T-helper 17 cell (primary cell): ENCODE measurements at places on chromosomes 11 and 22. TPM values are rescaled to one million over a fixed set of nuclear protein-coding genes. Genes with fewer than 3 reads are reported as not detected.
A peak's percentile ranks its signal among the peaks of the same experiment; 100 is the strongest.

DNA sequence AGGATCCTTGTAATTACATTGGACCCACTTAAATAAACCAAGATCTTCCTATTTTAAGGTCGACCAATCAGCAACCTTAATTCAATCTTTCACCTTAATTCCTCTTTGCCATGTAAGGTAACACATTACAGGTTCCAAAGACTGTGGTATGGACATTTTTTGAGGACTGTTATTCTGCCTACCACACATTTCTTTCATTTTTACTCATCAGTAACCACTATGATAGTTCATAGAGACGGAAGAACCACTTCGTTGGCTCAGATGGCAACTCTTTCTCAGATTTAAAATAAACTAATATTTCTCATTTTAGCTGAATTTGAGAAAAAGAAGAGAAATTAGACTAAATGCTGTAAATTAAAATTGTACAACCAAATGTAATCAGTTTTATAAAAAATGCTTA, 96.3 kb downstream of the PAX6 start:
- no peak for DNase-seq
- no peaks in the 10 kb centered on the region for H3K4me1 ChIP-seq
- H3K27ac ChIP-seq, result no peak overlapping the region
- H3K36me3 ChIP-seq, result peaks cover 5% of the 10 kb centered on the region

GRCh38 chr22:46171940-46172339, 21.6 kb downstream of the PPARA start:
- H3K4me3 ChIP-seq, result no peak overlapping the region
- no peak for DNase-seq
- H3K36me3 ChIP-seq, result no peaks in the 10 kb centered on the region
- H3K27ac ChIP-seq, result peak overlapping the region; percentile 72

DNA sequence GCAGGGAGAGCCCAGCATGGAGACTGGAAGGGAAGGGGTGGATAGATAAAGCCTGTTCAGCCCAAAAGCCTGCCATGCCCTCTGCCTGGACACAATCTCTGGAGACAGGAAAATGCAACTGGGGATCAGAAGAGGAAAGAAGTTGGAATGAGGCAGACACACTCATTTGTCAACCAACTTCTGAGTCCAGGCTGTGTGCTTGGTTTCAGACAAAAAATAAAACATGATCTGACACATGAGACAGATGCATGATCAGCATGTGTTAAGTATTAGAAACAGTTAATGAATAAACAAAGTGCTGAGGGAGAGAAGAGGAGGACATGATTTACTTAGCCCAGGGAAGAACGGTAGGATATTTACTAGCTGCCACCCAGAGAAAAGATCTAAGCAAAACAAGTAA, 839 bp downstream of the LRRN4CL start:
- no peak for DNase-seq
- H3K36me3 ChIP-seq, result peaks cover 3% of the 10 kb centered on the region
- H3K4me1 ChIP-seq, result peaks cover 4% of the 10 kb centered on the region

GRCh38 chr11:120517801-120518291, 6.3 kb downstream of the GRIK4 start:
- H3K36me3 ChIP-seq, result peaks cover 4% of the 10 kb centered on the region
- DNase-seq, result no peak
- no peak overlapping the region for H3K4me3 ChIP-seq
- no peak overlapping the region for H3K27ac ChIP-seq
- peaks cover 7% of the 10 kb centered on the region for H3K4me1 ChIP-seq

- no peaks in the 10 kb centered on the region for H3K27me3 ChIP-seq
- no peaks in the 10 kb centered on the region for H3K36me3 ChIP-seq
- peak overlapping the region; percentile 93 for H3K4me3 ChIP-seq
- DNase-seq, result no peak
- H3K27ac ChIP-seq, result peak overlapping the region; percentile 97
Observed at GRCh38 chr22:24433828-24434470, 6.5 kb downstream of the ADORA2A start.

DNA sequence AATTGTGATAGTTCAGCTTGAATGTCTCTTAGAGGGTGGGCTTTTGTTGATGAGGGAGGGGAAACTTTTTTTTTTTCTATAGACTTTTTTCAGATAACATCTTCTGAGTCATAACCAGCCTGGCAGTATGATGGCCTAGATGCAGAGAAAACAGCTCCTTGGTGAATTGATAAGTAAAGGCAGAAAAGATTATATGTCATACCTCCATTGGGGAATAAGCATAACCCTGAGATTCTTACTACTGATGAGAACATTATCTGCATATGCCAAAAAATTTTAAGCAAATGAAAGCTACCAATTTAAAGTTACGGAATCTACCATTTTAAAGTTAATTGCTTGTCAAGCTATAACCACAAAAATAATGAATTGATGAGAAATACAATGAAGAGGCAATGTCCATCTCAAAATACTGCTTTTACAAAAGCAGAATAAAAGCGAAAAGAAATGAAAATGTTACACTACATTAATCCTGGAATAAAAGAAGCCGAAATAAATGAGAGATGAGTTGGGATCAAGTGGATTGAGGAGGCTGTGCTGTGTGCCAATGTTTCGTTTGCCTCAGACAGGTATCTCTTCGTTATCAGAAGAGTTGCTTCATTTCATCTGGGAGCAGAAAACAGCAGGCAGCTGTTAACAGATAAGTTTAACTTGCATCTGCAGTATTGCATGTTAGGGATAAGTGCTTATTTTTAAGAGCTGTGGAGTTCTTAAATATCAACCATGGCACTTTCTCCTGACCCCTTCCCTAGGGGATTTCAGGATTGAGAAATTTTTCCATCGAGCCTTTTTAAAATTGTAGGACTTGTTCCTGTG, 3.9 kb downstream of the MALAT1 start:
- H3K4me3 ChIP-seq, result no peak overlapping the region
- no peak for DNase-seq
- peaks cover 29% of the 10 kb centered on the region for H3K36me3 ChIP-seq
- no peaks in the 10 kb centered on the region for H3K27me3 ChIP-seq
- no peak overlapping the region for H3K27ac ChIP-seq
- H3K4me1 ChIP-seq, result peaks cover 62% of the 10 kb centered on the region

DNA sequence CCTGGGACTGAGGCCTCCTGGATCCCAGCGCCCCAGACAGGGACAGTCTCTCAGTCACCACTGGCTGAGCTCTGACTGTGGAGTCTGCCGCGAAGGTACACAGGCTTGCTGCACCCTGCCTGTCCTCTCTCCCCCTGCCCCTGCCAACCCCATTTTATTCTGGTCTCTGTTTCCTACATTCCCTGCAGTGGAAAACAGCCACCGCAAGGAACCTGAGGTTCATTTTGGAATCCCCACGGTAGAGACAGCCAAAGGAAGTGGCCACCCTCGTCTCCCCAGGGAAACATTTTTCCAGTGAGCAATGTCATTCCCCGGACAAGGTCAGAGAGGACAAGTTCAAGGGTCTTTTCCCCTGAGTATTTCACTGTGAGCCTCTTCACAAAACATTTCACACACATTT, 56.6 kb downstream of the FBXO7 start:
- peaks cover 36% of the 10 kb centered on the region for H3K27me3 ChIP-seq
- H3K27ac ChIP-seq, result no peak overlapping the region
- H3K4me3 ChIP-seq, result no peak overlapping the region
- DNase-seq, result no peak
- peaks cover 2% of the 10 kb centered on the region for H3K36me3 ChIP-seq

- no peak overlapping the region for H3K4me3 ChIP-seq
- H3K27ac ChIP-seq, result no peak overlapping the region
- DNase-seq, result no peak
Observed at GRCh38 chr11:14018441-14018840, 55.9 kb downstream of the SPON1 start.

DNA sequence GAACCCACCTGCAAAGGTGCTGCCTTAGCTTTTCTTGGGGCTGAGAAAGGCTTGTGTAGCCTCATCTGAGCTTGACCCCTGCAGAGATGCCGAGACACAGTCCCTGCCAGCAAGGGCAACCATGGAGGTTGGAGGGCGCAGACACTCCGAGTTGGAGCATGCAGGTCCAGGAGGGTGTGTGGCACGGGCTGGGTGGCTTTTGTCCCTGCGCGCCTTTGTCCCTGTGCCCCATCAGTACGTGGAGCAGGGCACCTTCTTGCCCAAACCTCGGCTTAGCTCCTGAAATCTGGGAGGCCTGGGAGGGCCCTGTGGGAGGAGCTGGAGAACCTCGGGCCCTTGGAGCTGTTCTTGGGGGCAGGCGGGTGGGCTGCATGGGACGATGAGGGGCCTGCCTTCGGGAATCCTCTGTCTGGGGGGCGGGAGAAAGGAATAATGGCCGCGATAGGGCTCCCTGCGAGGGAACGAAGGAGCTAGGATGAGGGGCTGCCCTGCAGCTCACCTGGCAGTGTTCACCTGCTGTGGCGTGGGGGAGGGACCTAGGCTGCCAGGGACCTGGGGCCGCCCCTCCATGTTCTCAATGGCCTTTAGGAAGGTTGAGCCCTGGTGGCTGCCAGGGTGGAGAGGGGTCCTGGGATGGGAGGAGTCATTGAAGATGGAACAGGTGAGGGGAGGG, 3.4 kb downstream of the BRSK2 start:
- H3K36me3 ChIP-seq, result no peaks in the 10 kb centered on the region
- peaks cover 6% of the 10 kb centered on the region for H3K4me1 ChIP-seq
- DNase-seq, result no peak

DNA sequence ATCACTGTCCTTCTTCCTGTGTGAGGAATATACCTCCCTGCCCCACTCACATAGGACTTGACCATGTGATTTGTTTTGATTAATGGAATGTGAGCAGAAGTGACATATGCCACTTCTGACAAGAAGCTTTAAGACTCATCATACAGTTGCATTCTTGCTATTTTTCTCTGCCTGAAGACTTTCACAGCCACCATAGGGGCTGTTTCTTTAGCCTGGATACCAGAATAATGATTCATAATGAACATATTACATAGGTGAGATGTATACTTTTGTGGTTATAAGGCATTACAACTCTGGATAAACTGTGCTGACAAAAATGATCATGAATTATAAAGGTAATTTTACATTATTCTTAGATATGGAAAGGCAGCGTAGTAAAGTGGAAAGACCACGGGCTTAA, 798.0 kb downstream of the DLG2 start:
- no peaks in the 10 kb centered on the region for H3K36me3 ChIP-seq
- no peaks in the 10 kb centered on the region for H3K4me1 ChIP-seq
- no peak overlapping the region for H3K27ac ChIP-seq
- H3K27me3 ChIP-seq, result no peaks in the 10 kb centered on the region
- no peak overlapping the region for H3K4me3 ChIP-seq

DNA sequence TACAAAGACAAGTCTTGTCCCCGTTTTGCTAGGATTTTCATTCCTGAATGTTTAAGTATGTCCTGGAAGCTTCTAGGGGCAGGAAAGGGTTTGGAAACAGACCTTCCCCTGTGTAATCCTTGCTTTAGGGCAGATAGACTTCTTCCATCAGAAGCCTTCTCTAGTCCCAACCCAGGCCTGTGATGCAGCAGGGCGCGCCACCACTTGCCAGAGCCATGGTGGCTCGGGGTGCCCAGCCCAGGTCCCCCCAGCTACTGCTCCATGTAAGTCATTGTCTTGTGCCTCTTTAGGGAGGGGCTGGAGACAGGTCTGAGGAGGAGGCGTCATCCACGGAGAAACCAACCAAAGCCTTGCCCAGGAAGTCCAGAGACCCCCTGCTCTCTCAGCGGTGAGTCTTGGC, 4.3 kb downstream of the NOL12 start:
- no peak overlapping the region for H3K27ac ChIP-seq
- H3K36me3 ChIP-seq, result peaks cover 4% of the 10 kb centered on the region
- no peak for DNase-seq
- H3K4me1 ChIP-seq, result peaks cover 14% of the 10 kb centered on the region

DNA sequence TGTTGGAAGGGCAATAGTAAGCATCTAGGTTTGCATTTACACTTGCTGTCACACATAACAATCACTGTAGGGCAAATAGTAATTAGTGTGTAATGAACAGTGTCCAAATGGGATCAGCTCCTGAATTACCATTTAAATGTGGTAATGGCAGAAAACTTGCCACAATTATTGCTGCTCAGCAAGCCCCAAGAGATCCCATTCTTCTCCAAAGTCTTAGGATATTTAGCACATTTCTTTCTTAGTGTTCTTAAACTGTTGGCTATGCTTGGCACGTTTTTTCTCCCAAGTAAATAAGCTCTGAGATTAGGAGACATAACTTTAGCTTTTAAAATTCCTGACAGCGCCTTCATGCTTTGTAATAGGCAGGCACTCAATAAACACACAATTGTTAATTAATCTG, 1037.0 kb downstream of the DLG2 start:
- H3K4me3 ChIP-seq, result no peak overlapping the region
- H3K36me3 ChIP-seq, result peaks cover 2% of the 10 kb centered on the region
- DNase-seq, result no peak
- H3K4me1 ChIP-seq, result no peaks in the 10 kb centered on the region
- no peaks in the 10 kb centered on the region for H3K27me3 ChIP-seq

- H3K36me3 ChIP-seq, result peaks cover 4% of the 10 kb centered on the region
- H3K4me1 ChIP-seq, result peaks cover 9% of the 10 kb centered on the region
- H3K27ac ChIP-seq, result no peak overlapping the region
Observed at GRCh38 chr11:111718436-111718835, 47.8 kb downstream of the PPP2R1B start.

DNA sequence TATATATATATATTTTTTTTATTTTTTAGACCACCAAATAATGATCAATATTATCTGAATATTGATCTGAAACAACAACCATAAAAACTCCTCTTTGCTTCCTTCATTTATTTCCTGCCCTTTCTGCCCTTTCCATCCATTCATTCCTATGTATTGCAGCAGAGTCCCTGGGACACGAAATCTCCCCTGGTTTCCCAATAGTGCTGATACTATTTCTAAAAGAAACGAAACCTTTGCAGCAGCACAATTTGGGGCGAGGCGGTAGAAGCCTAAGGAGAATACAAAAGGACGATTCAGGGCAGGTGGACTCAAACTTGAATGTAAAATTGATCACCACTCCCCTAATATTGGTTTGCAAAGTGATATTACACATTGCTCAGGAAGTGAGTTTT, 16.9 kb upstream of the AMOTL1 start:
- H3K27ac ChIP-seq, result no peak overlapping the region
- H3K36me3 ChIP-seq, result no peaks in the 10 kb centered on the region
- no peaks in the 10 kb centered on the region for H3K4me1 ChIP-seq
- peaks cover 74% of the 10 kb centered on the region for H3K27me3 ChIP-seq

DNA sequence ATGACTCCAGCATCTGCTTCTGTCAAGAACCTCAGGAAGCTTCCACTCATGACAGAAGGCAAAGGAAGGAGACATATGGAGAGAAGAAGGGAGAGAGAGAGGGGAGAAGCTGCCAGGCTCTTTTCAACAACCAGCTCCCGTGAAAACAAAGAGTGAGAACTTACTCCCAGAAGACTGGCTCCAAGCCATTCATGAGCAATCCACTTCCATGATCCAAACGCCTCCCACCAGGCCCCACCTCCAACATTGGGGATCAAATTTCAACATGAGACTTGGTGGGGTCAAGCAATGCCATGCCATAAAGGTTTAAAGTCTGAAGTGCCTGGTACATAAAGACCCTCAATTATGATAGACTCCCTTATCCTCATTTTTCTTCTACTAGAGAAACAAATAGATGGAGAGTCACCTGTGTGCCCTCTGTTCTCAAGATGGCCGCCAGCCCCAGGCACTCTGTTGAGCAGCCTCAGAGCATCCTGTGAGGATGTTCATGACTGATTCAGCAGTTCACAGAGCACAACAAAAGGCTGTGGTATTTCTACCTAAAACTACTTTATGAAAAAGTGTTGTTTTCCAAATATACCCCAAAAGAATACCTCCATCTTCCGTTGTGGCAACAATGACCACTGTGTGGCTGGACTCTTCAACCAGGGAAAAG, 69.0 kb upstream of the CRTAM start:
- H3K27me3 ChIP-seq, result no peaks in the 10 kb centered on the region
- no peak for DNase-seq
- no peak overlapping the region for H3K4me3 ChIP-seq
- H3K36me3 ChIP-seq, result no peaks in the 10 kb centered on the region
- peaks cover 8% of the 10 kb centered on the region for H3K4me1 ChIP-seq

The SLCO2B1 gene
- total RNA-seq, result not detected

The FXYD2 gene
- 1.3 TPM for total RNA-seq

The MS4A4A gene
- not detected for total RNA-seq

The ANGPTL5 gene
- not detected for total RNA-seq

The MS4A6E gene
- total RNA-seq, result not detected

The CHCHD10 gene
- total RNA-seq, result 44.0 TPM

The JAML gene
- 84.0 TPM for total RNA-seq

The MFRP gene
- total RNA-seq, result not detected
